ENCODE measurements at places on chromosomes 2 and 18. TPM values are rescaled to one million over a fixed set of nuclear protein-coding genes. Genes with fewer than 3 reads are reported as not detected.
A peak's percentile ranks its signal among the peaks of the same experiment; 100 is the strongest.

The ARPC2 gene
- 297 TPM for total RNA-seq

GRCh38 chr18:21602299-21602587 lies 1.7 kb upstream of the ESCO1 start:
- no peak for DNase-seq

DNA sequence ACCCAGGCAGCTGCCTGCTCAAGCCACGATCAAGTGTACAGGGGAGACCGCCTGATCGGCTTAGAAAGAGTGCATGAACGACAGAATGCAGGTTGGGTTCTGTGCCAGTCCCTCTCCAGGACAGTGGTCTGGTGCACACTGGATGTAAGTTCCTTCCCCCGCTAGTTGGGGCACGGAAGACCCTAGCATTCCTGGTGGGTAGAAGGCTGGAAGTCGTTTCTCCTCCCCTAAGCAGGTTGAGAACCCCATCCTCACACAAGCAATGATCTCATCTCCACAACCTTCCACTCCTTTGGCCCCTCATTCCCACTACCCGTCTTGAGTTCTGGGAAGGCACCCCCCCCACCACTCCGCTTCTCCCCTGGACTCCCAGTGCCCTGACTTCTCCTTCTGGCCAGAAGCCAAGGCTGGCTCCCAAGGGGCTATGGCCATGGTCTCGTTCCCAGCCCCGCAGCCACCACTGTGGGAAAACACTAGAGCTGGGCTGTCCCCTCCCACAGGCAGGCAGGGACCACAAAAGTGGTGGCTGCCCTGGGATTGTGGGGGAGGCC lies 1.4 kb upstream of the ANKRD39 start:
- DNase-seq, result peak; percentile 92

GRCh38 chr2:15964936-15965563 lies 24.7 kb downstream of the MYCN start:
- no peak for DNase-seq

DNA sequence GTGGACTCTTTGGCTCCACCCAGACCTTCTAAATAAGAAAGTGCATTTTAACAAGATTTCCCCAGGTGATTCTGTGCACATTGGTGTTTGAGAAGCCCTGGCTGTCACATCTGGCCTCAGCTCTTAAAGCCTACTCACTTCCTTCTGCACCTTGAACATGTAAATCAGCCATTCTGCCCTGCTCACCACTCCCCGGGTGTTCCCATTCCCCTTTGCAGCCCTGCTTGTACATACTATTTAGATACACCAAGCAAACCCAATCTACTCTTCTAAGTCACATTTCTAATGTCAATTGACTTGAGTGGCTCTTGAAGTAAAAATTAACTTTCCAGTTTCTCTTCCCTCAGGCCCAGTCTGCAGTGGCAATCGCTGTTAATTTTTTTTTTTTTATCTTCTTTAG lies 13.1 kb upstream of the SCN1A start:
- DNase-seq, result no peak

- no peak for DNase-seq
These were observed 145.5 kb downstream of the CYP26B1 start for GRCh38 chr2:72001937-72002690.

DNA sequence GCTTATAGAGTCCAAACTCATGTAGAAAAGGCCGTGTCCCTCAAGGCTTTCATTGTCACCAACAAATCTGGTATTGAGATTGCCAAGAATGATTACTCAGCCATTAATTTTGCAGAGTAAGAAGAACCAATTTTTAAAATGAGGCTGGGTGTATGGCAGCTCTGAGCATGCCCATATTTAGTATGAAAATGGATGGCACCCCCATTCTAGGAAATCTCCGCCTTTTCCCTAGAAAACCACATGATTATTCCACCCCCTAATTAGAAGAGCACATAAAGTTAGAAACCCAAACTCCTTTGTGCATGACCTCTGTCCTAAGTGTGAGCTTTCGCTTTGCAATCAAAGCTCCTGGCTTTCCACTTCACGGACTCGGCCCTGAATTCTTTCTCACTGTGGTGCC lies 14.1 kb upstream of the TXNL4A start:
- DNase-seq, result no peak

DNA sequence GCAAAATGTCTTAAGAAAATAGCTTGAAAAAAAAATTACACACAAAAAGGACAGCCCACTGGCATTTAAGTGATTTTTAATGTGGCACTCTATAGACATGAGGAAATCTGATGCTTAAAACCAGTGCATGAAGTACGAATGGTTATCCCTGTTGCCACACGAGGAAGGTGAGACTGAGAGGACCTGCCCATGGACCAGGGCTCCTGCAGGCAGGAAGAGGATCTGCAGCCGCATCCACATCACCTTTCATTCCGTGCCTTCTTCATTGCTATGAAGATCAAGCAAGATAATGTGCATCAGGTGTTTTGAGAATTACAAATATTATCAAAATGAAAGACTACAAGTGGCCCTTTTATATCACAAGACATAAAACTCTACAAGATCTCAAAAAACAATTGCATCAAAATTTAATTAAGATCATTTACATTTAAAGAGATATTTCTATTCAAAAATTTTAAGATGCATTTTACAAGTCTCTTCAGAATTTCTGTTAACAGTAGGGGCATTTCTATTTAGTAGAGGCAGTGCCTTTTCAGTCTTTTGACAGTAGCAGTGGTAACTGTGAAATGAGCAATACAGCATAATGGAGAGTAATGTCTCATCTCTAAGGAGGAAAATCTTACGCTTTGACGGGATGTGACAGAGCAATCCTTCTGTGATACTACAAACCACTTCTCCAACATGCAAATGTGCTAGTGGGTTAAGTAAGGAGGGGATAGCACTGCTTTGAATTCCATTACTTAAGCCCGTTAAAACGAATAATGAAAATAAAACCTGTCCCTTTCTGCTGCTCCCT lies 83.4 kb downstream of the SLC5A7 start:
- DNase-seq, result no peak
